ENCODE measurements at places on chromosomes 1 and 21. TPM values are rescaled to one million over a fixed set of nuclear protein-coding genes. Genes with fewer than 3 reads are reported as not detected.

OR2T8 gene
- total RNA-seq = not detected

L1TD1 gene
- total RNA-seq = 9.7 TPM

PEX19 gene
- total RNA-seq = 27.7 TPM

NCF2 gene
- 2.3 TPM for total RNA-seq

PTGFR gene
- total RNA-seq = 6.0 TPM

DNALI1 gene
- total RNA-seq = 0.71 TPM

Measured in foreskin keratinocyte (primary cell).